HCT116 (cell line): ENCODE measurements at places on chromosomes 5 and 9. TPM values are rescaled to one million over a fixed set of nuclear protein-coding genes. Genes with fewer than 3 reads are reported as not detected.

Gene ANKRD31
- total RNA-seq: 0.30 TPM

DNA sequence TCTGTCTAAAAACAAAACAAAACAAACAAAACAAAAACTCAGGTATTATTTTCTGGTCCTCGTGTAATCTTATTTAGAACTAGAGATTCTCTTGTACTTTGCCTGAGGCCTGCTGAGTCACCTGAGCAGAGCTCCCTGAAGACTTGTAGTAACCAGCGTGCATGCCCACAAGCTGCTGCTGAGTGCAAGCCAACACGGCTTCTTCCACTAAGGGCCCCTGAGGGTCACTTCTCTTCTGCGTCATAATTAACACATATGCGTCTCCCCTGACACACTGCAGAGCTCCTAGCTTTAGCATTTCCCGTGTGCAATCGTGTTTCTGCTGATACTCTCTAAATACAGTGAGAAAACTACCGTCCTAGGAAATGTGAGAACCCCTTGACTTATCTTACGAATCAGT, 10.9 kb upstream of the NDFIP1 start:
- DNase-seq: no peak

Gene CYLC2
- total RNA-seq: not detected

GRCh38 chr9:71254592-71255277, 133.3 kb upstream of the TRPM3 start:
- DNase-seq: no peak

DNA sequence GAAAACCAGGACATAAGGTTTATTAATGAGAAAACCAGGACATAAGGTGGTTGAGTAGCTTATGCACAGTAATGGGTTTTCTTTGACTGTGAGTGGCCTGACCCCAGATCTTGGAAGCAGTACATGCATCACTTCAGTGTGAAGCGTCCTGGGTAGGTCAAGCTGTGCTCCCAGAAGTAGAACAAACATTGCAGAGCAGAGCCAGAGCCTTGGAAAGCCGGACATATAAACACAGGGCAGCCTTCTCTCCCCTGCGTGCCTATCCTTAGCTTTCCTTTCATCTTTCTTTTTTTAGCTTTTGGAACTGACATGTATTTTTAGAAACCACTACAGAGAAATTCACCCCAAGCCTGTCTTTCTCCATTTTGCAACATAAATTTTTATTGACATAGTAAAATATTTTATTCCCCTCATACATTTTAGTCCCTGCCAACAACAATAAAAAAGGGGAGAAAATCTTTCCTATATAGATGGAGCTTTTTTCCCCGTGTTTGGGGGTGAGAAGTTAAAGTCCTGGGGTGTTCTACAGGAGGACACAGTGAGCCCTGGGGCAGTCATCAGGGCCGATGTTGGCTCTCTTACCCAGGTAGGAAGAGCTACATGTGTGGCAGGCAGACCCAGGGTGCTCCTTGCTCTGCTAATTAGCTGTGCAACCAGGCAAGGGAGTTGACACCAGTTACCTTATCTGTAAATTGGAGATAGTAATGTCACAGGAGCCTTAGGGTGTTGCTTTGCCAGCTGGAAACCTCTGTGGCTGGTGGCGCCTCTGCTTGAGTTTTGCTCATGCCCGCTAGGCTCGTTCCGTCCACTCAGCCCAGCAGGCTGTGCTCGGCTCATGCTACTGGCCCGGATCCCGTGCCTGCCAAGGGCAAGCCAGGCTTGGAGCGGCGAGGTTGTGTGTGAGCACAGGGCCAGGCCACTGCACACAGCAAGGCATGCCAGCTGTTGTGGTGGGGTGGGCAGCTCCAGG, 389.6 kb downstream of the KDM4C start:
- DNase-seq: no peak

DNA sequence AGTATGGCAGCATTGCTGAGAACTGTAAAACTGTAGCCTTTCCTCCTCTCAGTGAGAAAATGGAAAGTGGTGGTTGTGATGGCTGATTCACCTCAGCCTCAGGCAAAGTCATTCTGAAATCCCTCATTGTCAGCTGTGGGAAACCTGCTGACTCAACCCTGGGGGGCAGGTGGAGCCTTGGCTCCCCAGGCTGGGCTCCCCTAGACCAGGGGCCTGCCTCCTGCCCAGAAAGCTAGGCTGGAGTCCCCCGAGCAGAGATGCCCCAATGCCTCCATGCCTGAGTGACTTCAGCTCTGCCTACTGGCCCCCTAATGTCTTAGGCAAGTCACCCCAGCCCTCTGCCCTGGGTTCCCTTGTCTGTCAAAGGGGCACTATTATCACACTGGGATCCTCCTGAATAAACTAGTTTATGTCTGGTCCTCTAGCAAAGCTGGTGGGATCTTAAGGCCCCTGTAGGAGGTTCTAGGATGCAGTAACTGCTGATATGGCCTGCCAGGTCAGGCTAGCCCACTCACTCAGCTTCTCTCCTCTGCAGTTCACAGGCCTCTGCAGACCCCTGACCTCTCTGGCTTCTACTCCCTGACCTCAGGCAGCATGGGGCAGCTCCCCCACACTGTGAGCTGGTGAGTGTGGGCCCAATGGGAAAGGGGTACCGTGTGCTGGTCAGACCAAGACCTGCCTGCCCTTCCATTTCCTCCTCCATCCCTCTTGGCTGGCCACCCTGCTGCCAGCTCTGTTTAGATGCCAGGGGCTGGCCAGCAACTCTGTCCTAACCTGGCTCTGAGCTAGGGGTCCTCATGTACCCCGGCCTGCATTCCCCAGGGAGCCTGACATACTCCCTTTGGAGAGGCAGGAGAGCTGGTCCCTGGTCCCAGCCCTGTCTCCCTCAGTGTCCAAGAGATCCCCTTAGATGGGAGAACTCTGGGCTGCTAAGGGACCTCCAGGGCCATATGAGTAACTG, 24.2 kb downstream of the TCF7 start:
- DNase-seq: no peak

- no peak for DNase-seq
These were observed at the start of gene FREM1 for GRCh38 chr9:14909961-14910805. FREM1 (minus strand) TSS chr9:14910428; CDS start chr9:14868977, 41,451 bp downstream.

Gene SLC35A4
- 37.5 TPM for total RNA-seq

- DNase-seq: no peak
These were observed 7.4 kb downstream of the SMARCA2 start for GRCh38 chr9:2022560-2022959.

GRCh38 chr5:96855031-96855872, 21.0 kb upstream of the ERAP2 start:
- no peak for DNase-seq

DNA sequence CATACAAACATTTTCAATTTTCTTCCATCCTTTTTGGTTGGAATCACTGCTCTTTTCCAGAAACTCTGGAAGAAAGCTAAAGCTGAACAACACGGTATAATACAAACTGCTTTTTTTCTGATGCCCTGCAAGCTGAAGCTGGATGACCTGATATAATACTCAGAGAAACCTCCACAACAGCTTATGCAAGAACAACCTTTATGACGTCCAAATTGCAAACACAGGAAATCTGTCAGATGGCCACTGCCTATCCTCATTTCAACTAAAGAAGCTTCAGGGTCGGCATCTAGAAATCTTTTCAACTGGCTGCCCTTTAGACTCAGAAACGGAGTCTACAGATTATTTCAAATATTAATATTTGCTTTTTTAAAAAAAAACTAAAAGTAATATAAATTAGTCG, 106.5 kb upstream of the PRDM9 start:
- no peak for DNase-seq

Gene PAX5
- 0.17 TPM for total RNA-seq

Gene CCNJL
- total RNA-seq: 2.9 TPM

DNA sequence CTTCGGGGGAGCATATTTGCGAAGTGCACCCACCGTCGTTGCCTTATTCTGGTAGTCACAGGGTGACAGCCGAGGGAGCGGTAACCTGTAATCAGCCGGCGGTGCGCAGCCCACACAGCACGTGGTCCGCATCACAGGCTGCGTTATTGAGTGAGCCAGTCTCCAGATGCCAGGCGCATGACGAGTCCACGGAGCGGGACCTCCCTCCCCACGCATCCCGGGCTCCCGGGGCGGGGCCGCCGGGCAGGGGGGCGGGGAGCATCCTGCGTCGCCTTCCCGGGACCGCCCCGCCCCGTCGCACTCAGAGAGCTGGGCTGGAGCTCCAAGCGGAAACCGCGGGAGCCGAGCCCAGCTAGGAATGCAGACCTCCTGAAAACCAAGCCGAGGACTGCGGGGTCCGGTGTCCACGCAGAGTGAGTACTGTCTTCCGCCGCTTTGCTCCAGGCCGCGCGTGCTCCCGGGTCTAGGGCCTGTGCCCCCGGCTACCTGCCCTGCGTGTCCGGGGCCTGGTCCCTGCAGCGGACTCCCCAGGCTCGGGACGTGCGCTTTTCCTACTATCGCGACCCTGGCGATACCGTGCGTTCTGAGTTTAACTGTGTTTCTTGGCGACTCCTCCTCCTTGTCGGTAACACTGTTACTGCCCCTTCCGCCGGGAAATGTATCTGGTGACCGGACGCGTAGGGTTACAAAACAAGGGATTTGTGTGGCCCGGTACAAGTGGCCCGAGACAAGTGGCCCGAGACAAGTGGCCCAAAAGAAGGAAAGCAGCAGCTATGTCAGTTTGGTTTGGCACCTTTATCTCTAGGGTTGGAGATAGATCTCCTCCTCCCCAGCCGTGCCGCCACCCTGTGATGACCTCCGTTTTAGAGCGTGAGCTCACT, 40.6 kb downstream of the CAST start:
- peak; percentile 86 for DNase-seq

GRCh38 chr9:94875300-94876020, 149.0 kb downstream of the AOPEP start:
- no peak for DNase-seq

Gene PLAA
- 41.2 TPM for total RNA-seq

Gene IL3
- total RNA-seq: not detected

Gene PCDHA1
- not detected for total RNA-seq

DNA sequence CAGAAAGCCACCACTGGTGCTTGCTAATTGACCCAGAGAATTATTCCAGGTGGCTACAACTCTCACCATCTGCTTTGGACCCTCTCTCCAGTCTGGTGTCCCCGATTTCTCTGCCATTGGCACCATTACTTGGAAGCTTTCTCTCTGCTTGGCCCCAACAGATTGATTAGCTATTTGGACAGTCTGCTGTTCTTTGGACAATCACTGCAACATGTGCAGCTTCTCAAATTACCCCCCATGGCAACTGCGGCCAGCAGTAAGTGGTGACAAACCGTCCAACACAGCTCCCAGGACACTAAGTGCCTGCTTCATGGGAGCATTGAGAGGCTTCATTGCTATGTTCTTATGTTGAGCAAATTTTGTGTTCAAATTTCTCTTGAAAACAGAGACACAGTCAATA, 309.8 kb downstream of the TAF11L14 start:
- DNase-seq: no peak

Gene LMX1B
- 11.3 TPM for total RNA-seq

Gene CD14
- 0.42 TPM for total RNA-seq

DNA sequence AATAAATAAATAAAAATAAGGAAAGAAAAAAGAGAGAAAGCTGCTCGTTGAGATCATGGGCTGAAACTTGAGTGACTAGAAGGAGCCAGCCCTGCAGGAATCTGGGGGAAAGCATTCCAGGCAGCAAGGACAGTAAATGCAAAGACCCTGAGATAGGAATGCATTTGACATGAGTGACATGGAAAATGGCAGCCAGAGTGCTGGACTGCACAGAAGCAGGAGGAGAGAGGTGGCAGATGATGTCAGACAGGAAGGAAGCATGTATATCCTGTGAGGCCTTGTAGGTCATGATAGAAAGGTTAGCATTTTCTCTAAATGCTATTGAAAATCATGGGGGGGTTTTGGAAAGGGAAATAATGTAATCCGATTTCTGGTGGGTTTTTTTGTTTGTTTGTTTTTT, 29.1 kb downstream of the ADRA1B start:
- no peak for DNase-seq

- no peak for DNase-seq
These were observed 69.3 kb upstream of the STC2 start for GRCh38 chr5:173397516-173397915.

- DNase-seq: no peak
These were observed 22.1 kb downstream of the ANXA1 start for GRCh38 chr9:73173557-73174329.

GRCh38 chr5:159581502-159582249, 251.4 kb upstream of the IL12B start:
- DNase-seq: peak; percentile 94

DNA sequence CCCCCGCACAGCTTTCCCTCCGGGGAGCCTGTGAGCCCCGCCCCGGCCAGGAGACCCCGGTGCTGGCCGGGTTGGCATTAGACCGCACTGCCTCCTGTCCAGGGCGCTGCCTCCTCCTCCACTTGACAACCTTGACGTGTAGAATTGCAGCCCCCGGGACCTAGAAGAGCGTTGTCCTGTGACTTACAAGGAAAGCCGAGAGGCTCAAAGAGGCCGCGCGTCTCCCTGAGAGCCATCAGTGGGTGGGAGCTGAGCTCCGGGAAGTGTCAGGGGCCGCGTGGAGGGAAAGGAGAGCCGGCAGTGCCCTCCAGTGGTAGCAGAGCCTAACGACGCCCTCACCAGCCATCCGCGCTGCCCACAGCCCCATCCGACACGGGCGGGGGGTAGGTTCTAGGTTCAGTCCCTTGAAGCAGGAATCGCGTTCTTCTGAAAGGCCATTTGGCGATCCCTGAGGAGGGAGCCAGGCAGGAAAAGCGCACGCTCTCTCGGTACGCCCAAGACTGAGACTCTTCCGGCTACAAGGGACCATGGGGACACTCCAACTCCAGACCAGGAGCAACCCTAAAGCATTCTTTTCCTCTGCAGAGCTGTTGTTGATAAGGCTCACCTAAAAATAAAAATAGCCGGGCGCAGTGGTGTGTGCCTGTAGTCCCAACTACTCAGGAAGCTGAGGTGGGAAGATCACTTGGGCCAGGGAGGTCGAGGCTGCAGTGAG, 40.6 kb upstream of the SAP30L start:
- peak; percentile 40 for DNase-seq

Gene EGFLAM
- total RNA-seq: not detected

- no peak for DNase-seq
These were observed 414.3 kb upstream of the PAPPA start for GRCh38 chr9:115739096-115739875.

- DNase-seq: peak; percentile 8
These were observed 55.7 kb upstream of the CARTPT start for GRCh38 chr5:71663191-71663969.

DNA sequence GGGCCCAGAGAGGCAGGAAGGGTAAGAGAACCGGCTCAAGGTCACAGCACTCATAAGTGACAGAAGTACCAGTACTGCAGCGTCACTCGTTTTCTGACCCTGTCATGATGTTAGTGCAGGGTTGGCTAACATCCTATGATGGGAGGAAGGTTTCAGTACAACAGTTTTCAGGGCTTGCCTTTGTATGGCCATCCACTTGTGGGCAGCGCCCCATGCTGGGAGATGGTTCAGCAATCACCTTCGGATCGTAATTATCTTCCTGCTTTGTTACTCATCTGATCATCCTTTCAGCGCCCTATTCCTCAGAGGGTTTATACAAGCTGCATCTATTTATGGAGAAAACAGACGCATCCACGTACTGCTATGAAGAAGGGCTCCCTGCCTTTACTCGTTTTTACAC, 2.4 kb downstream of the MAP1B start:
- DNase-seq: no peak

- no peak for DNase-seq
These were observed 101.7 kb downstream of the SNCAIP start for GRCh38 chr5:122413722-122414121.

- no peak for DNase-seq
These were observed 71.0 kb downstream of the UGCG start for GRCh38 chr9:111967621-111968020.

- DNase-seq: no peak
These were observed 1852.8 kb downstream of the EFNA5 start for GRCh38 chr5:105817914-105818313.
